Stimulated activated CD4-positive, alpha-beta T cell treated with anti-CD3 and anti-CD28 coated beads, Interleukin-1b, Interleukin-23, amount 100 ng/mL, for 24 hours (primary cell): ENCODE measurements at places on chromosomes 1 and 21.

GRCh38 chr1:3340548-3341235 lies 113.8 kb upstream of the ARHGEF16 start:
- DNase-seq, result no peak

- DNase-seq, result no peak
Measured at GRCh38 chr1:94156096-94156625, 35.2 kb upstream of the ABCA4 start.

DNA sequence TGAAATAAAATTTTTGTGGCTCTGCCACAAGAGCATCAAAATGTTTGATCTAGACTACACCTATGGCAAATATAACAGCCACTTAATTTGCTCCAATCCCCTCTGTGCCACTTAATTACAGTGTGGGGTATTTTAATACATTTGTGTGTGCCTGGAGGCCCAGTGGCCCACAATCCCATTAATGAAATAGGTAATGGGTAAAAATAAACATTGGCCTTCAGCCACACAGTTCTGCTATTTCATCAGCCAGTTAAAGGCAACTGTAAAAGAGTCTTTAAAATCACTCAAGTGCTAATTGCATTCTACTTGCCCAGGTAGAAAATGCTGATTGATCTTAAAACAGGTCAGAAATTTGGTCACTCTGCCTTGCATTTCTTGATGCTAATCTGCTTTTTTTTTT lies 151.6 kb upstream of the UBE2U start:
- no peak for DNase-seq

GRCh38 chr1:174247472-174247871 lies 88.2 kb downstream of the RABGAP1L start:
- DNase-seq, result no peak

- DNase-seq, result no peak
Measured at GRCh38 chr1:221697923-221698425, 43.9 kb downstream of the DUSP10 start.

DNA sequence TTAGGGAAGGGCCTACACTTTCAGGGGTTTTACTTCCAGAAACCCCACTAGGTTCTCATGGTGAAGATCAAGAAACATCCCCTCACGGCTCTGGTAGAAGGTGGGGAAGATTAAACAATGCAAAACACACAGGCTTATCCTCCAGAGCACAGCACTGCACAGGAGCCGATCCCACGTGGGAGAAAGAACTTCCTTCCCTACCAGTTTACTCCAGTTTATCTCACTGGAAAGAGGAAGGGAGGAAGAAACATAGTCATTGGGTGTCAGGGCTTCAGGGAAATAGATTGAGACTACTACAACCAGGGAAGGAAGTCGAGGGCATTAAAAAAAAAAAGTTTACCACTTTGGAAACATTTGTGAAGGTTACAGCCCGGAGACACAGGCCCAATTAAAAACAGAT lies 164.4 kb downstream of the NTPCR start:
- DNase-seq, result no peak

DNA sequence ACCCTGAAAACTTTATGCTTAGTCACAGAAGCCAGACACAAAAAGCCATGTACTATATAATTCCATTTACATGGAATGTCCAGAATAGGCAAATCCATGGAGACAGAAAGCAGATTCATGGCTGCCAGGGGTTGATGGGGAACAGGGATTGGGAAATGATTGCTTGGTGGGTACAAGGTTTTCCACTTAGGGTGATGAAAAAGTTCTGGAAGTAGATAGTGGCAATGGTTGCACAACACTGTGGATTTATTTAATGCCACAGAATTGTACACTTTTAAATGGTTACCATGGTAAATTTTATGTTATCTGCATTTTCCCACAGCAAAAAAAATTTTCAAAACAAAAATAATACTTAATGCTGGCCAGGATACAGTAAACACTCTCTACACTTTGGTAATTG lies 40.6 kb downstream of the ENAH start:
- no peak for DNase-seq

DNA sequence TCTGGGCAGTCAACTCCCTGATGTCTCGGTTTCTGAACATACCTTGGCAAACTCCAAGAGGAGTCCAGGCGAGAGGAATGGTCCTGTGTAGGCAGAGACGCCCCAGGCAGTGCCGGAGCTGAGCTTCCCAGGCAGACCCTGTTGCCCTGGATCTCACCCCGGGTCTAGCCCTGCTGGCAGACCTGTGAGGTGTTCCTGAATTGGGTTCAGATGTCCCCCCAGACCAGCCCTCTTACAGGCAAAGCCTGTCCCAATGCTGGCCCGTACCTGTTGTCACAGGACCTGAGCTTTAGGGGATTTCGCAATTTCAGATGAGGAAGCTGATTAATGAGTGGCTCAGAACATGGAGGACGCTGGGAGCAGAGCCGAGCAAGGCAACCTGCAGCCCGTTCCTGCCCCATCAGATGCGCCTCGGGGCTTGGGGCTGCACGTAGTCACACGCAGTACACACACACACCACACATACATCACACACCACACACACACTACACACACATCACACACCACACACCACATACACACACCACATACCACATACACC lies 38.5 kb upstream of the PDE9A start:
- DNase-seq, result peak; percentile 24

GRCh38 chr1:185821612-185822385 lies 87.6 kb downstream of the HMCN1 start:
- DNase-seq, result no peak

GRCh38 chr1:163072658-163073057 lies 3.5 kb downstream of the RGS4 start:
- no peak for DNase-seq

DNA sequence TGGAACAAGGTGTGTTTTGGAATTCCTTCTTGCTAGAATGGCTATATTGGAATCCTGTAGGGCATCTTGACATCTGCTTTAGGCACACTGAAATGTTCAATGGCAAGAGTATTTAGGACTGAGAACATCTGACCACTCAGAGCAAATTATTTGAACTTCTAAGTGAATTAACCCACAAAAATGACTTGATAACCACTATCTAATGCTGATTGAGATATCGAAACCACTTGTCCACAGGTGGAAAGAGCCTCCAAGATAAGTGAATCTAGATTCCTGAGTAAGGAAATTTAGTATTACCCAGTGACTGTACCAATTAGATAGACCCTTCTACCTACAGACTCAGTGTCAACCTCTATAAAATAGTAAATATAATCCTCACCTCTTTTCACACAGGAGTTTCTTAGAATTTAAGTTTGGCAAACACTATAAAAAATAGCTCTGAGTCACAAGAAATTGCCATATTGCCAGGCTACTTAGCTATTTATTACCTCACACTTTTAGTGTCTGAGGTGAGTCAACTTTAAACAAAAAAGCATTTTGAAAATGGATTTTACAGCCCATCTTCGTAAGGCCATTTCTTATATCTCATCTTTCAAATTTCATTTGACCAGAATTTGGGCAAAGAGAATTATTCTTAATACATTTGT lies 421.8 kb downstream of the PTBP2 start:
- no peak for DNase-seq

DNA sequence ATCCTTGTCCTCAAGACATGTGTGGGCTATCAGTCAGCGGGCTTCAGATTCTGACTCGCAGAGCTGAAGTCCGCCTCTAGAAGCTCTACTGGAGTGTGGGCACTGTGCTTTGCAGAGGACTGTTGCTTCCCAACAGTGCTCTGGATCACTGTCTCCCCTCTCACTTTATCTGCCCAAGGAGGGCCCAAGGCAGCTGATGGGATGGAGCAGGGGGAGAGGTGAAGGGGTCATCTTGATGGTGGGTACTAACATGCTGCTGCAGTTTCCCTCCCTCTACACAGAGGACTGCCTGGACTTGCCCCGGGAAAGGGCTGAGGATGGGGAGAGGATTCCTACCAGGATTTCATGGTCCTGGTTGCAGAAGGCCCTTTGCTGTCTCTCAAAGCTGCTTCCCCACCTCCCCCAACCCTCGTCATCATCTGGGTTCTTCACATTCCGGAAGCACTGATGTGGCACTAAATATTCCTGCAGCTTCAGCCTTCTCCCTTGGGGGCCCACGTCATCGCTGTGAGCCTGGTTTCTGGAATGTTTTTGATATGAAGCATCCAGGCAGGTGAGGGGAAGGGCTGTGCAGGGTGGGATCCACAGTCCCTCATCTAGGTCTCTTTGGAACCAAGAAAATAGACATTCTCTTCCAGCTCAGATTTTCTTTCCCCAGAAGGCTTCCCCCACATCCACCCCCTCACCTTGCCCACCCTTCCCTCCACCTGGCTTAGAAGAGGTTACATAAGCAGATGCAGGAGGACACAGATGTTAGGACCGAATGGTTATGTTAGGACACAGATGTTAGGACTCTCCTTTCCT lies 23.2 kb downstream of the NUAK2 start:
- no peak for DNase-seq

- no peak for DNase-seq
Measured at GRCh38 chr1:177103005-177103852, 61.3 kb downstream of the ASTN1 start.

DNA sequence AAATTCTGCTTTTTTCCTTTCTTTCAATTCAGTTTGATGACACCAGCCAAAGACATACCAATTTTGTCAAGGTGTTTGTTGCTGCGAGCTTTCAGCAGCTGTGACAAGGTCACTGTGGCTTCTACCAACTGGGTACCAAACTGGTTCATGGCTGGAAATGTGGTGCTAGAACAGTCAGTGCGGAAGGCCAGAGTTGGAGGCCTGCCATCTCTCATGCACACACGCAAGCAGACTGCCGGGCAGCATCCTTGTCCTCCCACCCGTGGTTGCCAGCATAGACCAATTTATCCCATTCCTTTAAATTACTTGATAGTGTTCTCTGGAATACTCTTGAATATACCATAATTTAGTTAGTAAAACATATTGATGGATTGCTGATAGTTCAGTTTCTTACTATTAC lies 79.9 kb upstream of the GPR52 start:
- DNase-seq, result no peak

DNA sequence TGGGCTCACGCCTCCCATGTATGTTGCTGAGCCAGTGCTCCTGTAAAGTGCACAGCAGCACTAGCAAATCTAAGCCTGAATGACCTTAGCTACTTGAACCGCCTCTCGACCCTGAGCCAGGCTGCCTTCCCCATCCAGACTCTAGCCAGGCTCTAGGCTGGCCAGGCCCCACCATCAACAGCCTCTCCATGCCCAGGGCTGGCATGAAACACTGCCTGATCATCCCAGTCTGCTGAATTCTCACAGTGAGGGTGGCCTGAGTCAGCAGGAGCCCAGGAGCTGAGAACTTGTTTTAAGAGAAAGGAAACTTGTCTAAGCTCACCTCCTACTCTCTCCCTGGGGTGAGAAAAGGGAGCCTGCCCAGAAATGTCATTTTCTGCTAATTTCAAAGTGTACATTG lies 733.3 kb downstream of the PTPRU start:
- no peak for DNase-seq

- no peak for DNase-seq
Measured at GRCh38 chr1:9996624-9997582, at the start of gene RBP7. Gene RBP7, plus strand, starts transcription at chr1:9997228. Its CDS starts 31 bp downstream, at chr1:9997259.

GRCh38 chr1:198794498-198794897 lies 155.7 kb downstream of the PTPRC start:
- no peak for DNase-seq

DNA sequence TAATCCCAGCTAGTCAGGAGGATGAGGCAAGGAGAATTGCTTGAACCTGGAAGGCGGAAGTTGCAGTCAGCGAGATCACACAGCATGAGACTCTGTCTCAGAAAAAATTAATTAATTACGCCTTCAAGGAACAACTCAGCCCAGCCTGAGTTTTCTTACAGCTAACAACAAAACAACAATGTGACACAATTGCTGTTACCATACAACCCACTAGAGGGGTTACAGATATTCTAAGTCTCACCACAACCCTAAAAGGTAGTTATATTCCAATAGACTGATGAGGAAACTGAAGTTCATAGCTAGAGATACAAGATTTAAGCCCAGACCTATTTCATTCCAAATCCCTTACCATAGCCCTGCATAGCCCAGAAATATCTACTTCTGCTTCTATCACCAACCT lies 2.9 kb upstream of the LRRC8C start:
- DNase-seq, result no peak

DNA sequence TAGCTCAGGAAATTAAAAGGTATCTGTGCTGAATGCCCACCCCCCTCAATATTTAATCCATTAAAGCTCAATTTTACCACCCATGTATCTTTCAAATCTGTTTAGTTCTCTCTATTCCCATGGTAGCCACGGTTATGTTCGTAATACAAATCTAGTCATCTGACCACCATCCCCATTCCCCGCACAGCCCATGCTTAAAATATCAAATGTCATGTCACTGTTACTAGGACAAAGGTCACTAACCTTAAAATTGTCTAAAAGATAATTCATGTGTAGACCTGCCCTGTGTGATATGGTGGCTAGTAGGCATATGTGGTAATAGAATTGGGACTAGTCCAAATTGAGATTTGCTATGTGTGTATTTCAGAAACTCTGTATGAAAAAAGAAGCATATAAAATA lies 728.5 kb upstream of the B3GALT2 start:
- DNase-seq, result no peak

DNA sequence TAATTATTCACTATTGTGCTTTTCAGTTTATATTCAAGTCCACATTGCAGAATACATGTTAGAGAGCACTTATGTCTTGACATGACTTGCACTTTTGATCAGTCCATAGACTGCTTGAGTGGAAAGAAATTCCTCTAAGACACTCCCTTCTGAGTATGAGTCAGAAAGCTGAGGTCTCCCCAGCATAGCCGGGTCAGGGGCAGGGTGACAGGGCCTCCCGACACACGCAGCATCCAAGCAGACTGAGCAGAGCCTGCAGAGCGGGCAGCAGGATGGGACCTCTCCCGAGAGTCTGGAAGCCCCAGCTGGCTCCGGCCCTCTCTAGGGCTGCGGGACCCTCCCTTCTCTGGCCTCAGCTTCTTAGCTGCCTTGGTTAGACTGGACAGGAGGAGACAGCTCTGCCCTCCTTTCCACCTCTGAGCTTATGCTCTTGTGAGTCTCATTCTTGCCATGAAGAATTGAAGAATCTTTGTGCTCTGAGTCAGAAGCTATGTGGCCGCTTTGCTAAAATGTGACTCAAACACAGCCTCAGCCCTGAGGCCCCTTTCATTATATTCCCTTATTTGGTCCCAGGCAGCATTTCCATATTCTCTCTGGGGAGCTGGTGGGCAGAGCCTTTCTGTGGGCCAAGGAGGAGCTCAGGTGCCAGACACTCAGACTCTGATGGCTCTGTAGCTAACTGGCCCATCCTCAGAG lies 11.2 kb upstream of the CAPN2 start:
- no peak for DNase-seq

GRCh38 chr1:167500283-167500860 lies 18.0 kb downstream of the CD247 start:
- DNase-seq, result no peak

DNA sequence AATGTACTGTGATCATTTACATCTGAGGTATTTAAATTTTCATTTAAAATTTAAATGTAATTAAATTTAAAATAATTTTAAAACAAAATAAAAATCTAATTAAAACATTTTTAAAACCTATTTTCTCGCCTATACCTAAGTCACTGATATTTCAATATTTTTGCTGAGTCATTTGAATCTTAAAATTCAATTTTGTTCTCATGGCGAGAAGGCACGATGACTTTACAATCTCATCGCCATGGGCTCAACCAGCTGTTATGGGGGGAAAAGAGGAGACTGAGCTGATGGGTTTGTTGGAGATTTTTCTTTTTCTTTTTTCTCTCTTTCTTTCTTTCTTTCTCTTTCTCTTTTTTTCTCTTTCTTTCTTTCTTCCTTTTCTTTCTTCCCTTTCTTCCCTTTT lies 89.3 kb downstream of the PRDM16 start:
- no peak for DNase-seq
